ENCODE measurements at places on chromosomes 11 and 22. TPM values are rescaled to one million over a fixed set of nuclear protein-coding genes. Genes with fewer than 3 reads are reported as not detected.

GRCh38 chr11:8083871-8084281, 2.9 kb downstream of the TUB start:
- no peak for DNase-seq

DNA sequence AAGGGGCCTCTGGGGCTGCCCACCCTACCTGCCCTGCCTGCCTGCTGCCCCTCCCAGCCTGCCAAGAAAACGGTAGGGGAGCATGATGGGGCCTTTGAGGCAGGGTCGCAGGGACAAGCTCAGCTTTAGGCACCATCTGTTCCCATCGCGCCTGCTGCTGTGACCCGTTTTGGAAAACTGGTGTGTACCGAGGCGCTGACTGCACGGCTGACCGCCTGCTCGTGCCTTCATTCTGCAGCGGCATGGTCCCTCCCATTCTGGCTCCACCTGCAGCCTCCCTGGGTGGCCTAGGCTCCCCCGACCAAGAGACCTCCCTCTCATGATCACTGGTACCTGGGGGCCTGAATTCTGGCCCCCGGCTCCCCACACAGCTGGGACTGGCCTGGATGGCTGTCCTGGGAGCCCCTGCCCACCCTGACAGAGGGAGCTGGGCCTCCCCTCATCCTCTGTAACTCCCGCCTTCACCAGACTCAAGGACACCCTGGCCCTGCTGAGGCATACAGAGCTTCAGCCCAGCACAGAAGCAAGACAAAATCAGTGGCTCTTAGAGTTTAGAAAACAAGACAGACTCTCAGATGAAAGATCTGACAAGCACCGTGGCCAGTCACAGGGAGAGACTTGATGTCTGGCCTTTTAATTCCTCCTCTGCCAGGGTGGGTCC, 6.5 kb upstream of the MYRF start:
- DNase-seq, result no peak

GRCh38 chr11:8928981-8929615, 3.6 kb downstream of the C11orf16 start:
- no peak for DNase-seq

DNA sequence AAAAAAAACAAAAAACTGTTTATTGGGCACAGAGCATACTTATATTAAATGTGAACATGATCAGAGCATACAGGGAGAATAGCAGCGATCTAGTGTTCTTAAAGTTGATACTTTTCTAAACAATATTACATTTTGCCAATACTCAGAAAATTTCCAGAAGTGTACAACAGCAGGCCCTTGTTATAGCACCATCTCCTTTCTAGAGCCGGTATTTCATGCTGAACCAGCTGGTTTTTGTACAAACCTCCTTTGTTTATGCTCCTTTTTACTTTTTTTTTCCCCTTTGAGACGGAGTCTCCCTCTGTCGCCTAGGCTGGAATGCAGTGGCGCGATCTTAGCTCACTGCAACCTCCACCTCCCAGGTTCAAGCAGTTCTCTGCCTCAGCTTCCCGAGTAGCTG, 90.7 kb downstream of the PPP6R3 start:
- no peak for DNase-seq

DNA sequence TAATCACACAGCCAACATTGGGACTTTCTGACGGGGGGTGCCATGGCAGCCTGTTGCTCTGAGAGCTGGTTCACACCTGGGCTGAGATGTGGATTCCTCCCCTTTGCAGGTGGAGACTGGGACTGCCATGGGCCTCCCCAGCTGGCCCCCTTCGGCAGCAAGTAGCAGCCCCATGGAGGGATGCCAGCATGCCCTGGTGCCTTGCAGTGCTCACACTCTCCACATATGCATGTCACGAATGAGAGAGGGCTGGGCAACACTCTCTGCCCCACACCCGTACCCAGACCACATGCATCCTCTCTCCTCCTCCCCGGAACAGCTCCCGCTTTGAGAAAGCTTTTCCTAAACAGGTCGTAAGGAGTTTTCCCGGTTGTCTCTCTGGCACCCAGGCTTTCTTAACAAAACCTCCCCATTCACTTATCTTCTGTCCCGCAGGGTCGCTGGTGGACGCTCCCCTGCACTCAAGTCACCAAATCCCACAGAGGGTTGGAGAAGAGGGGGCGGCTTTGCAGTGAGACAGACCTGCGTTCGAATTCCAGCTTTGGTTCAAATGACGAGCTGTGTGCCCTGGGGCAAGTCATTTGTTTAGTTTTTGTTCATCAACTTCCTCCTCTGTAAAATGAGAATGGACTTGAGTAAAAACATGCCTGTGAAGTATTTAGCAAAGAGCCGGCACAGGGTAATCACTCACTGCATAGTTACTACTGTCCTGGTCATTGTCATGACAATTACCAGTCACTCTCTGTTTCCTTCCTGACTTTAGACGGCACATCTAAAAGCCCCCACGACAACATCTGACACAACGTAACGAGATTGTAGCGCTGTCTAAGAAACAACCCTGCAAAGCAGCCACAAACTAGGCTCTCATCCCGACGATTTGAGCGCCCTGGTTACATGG, 231.3 kb upstream of the B3GAT1 start:
- DNase-seq, result peak; percentile 53

Gene SYTL2
- 9.0 TPM for total RNA-seq

Gene SCGB1C1
- total RNA-seq, result not detected

Gene DMC1
- 0.68 TPM for total RNA-seq

DNA sequence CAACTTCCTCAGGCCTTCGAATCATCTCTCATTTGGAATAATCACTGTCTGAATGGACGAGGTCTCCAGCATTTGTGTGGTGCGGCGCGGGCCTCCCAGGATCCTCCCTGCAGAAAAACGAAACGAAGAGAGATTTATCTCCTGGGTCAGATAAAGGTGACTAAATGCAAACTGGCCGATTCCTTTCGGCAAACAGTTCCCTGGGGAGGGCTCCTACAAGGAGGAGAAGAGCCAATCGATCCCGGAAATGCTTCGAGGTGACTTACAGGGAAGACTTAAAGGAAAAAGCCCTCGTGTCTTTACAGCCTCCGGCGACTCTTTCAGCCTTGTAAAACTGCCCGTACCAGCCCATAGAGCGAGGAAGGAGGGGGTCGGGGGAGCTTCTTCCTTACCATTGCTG, 126.5 kb downstream of the MIAT start:
- no peak for DNase-seq

Gene OR52J3
- total RNA-seq, result not detected

GRCh38 chr22:45318558-45319323, 9.0 kb downstream of the FAM118A start:
- no peak for DNase-seq

Gene OR2AG1
- not detected for total RNA-seq

DNA sequence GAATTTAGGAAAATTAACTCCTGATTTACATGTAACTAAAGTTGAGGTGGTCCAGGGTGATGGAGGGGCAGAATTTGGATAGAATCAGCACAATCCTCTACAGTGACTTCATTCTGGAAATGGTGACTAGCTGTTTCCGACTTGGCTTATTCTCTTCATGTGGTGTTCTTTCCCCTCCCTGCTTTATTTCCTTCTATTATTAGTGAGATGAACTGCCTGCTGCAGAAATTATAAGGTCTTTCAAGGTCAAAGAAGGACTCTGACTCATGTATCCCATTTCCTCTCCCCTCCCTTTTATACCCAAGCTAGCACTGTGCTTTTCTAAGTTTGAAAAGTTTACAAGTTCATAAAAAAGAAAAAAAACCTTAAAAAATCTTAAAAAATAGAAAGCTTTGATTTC, 12.2 kb upstream of the MRPL17 start:
- DNase-seq, result no peak

Gene KDM4E
- not detected for total RNA-seq

GRCh38 chr11:15748741-15749140, 607.6 kb downstream of the SOX6 start:
- DNase-seq, result no peak

GRCh38 chr11:65218446-65218845, 36.7 kb downstream of the CAPN1 start:
- DNase-seq, result peak; percentile 24

GRCh38 chr11:58395581-58395980, 11.1 kb downstream of the OR5B3 start:
- DNase-seq, result no peak

Gene FAM111B
- total RNA-seq, result 0.27 TPM

DNA sequence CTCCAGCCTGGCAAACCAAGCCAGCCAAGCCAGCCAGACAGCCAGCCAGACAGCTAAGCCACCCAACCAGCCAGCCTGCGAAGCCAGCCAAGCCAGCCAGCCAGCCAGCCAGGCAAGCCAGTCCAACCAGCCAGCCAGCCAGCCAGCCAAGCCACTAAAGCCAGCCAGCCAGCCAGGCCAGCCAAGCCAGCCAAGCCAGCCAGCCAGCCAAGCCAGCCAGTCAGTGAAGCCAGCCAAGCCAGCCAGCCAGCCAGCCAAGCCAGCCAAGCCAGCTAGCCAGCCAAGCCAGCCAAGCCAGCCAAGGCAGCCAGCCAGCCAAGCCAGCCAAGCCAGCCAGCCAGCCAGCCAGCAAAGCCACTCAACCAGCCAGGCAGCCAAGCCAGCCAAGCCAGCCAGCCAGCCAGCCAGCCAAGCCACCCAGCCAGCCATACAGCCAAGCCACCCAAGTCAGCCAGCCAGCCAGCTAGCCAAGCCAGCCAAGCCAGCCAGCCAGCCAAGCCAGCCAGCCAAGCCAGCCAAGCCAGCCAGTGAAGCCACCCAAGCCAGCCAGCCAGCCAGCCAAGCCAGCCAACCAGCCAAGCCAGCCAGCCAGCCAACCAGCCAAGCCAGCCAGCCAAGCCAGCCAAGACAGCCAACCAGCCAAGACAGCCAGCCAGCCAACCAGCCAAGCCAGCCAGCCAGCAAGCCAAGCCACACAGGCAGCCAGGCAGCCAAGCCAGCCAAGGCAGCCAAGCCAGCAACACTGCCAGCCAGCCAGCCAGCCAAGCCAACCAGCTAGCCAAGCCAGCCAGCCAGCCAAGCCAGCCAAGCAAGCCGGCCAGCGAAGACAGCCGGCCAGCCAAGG, 29.7 kb downstream of the CCT8L2 start:
- DNase-seq, result no peak

Gene ANKK1
- total RNA-seq, result not detected

GRCh38 chr11:43359422-43359818, 700 bp downstream of the TTC17 start:
- no peak for DNase-seq

GRCh38 chr11:95459291-95460042, 228.5 kb upstream of the SESN3 start:
- no peak for DNase-seq

Gene RFPL3
- not detected for total RNA-seq

Gene PANX3
- not detected for total RNA-seq

GRCh38 chr11:108558222-108558621, 35.3 kb downstream of the EXPH5 start:
- no peak for DNase-seq

DNA sequence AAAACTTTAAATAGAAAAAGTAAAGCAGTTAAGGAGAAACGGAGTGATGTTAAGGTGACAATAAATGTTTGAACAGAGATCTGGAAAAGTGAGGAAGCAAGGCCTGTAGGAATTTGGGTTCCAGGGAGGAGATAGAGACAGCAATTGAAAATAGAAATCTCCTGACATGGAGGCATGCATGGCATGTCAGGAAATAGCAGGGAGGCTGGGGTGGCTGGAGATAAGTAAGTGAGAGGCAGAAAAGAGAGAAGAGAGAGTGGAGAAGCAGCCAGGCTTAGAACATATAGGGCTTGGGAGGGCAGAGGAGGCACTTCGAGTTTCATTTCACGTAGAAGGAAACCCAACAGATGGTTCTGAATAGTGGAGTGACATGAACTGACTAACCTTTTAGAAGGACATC, 185.5 kb downstream of the LRRC4C start:
- no peak for DNase-seq

DNA sequence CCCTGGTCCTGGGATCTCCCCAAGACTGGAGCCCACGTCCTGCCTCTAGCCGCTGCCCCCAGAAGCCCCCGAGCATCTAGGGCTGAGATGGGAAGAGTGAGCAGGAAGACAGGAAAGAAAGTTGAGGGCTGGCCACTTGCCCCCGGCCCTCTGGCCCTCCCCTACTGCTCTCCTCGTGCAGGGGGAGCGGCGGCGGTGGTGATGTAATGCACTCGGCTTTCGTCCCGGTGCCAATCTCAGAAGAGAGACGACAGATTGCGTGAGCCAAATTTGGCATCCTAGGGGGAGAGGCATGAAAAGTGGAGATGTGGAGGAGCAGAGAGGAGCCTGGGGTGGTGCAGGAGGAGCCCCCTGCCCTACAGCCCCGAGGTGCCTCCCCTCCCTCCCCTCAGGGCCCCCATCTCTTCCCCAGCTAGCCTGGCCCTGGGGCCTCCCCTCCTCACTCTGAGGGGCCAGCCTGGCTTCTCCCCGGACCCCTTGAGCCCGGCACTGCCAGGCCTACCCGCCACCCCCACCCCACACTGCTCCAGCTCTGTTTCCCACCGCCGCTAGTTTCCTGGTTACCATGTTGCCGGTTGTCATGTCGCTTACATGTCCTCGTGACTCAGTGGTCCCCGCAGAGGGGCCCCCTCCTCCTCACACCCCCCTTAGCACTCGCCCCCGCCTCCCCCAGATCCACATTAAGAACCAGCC, 2.5 kb downstream of the KCNJ4 start:
- no peak for DNase-seq

Data from sigmoid colon (tissue), 7 donors.